Muscle of arm (tissue), 14 donors: ENCODE measurements at places on chromosomes 5 and 9.

GRCh38 chr9:93211654-93212001, 27.7 kb downstream of the WNK2 start:
- DNase-seq: no peak

GRCh38 chr5:79971156-79971555, 19.9 kb downstream of the MTX3 start:
- DNase-seq: no peak

- DNase-seq: peak; percentile 7
Observed at GRCh38 chr5:37370550-37370863, 399 bp downstream of the NUP155 start.

DNA sequence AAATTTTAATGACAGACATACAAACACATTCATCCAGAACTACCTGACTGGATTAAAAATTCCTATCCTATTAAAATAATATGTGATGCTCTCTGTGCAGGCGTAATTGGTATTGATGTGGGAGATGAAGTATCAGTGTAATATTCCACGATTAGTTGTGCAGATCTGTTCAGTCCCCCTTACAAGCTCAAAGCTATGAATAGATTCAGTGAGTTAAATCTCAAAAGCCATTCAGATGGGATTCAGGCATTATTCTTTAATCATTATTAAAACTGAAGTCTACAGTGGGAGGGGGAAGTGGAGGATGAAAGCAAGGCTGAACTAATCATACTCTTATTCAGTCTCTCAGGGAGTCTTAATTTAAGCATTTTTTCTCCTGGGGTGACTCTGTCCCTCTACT, 855.8 kb downstream of the EFNA5 start:
- DNase-seq: no peak

- no peak for DNase-seq
Observed at GRCh38 chr9:112032009-112032408, 135.4 kb downstream of the UGCG start.

- DNase-seq: no peak
Observed at GRCh38 chr9:89480825-89481537, 16.9 kb downstream of the SEMA4D start.

GRCh38 chr5:157252711-157253465, 13.0 kb upstream of the CYFIP2 start:
- DNase-seq: no peak

- DNase-seq: no peak
Observed at GRCh38 chr9:79208791-79209396, 362.9 kb upstream of the TLE4 start.

DNA sequence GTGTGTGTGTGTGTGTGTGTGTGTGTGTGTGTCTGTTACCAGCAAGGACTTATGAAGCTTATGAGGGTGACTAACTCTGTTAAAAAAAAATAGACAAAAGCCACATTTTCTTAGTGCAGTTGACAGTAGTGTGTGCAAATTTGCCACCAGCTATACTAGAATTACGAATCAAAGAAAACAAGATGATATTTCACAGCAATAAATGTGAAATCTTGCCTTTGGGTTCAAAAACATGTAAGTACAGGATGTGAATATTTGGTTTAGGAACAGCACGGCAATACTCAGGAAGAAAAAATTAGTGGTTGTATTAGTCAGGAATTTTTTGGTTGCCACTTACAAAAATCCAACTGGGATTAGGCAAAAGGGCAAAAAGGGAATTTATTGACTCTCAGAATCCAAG, 117.4 kb downstream of the NPR3 start:
- no peak for DNase-seq

DNA sequence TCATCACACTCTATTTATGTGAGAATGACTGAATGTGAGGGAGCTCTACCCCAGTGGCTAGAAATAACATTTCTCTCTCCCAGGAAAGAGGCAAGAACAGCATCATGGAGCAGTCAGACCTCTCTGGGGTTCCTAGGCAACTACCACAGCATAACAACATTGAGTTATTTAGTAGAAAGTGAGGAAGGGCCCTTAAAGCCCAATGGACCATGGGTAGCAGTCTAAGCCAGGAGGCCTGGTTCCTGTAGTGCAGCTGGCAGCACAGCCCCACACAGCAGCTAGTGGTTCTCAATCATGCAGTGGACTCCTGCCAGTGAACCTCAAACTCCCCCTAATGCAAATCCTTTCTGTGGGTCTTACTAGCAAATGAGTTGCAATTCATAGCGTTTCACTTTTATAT, 55.3 kb downstream of the SPEF2 start:
- no peak for DNase-seq

DNA sequence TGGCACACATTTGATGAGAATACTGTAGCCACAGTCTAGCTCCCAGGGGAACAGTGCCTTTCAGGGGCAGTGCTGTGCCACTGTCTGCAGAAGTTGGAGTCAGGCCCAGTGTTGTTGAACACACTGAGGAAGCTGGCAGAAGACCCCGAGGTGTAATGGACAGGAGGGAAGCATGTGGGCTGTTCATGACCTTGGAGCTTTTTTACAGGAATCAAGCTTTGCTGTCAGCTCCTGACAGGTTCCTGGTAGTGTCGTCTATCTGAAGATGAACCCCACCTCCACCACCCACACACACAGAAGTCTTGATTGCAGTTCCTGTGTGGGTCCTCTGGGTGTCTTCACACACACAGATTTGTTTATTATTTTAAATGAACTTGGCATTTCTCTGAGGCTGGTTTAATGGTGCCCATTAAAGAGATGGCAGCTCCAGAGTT, 40.3 kb upstream of the TNFAIP8 start:
- no peak for DNase-seq

DNA sequence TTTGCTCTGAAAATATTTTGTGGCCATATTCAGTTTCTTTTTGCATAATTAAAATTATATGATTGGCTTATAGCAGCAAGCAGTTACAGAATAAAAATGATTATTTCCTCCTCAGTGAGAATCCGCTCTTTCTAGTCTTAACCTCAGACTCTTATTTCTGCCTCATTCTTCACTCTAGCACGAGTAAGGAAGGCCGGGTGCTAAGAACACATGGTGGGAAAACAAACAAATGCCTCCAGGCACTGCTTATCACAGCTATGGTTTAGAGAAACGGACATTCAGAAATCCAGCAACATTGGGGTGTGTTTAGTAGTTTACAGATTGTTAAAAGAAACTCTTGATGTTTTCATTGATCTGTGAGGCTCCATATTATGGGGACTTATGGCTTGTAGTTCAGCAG, 168.7 kb downstream of the KDM4C start:
- no peak for DNase-seq

GRCh38 chr9:108160706-108161355, 671.3 kb upstream of the KLF4 start:
- DNase-seq: no peak
